ENCODE measurements at places on chromosomes 12 and 14. TPM values are rescaled to one million over a fixed set of nuclear protein-coding genes. Genes with fewer than 3 reads are reported as not detected.

- DNase-seq = no peak
Measured at GRCh38 chr14:22179190-22179589, 409.8 kb downstream of the DAD1 start.

GRCh38 chr12:54026640-54027441, 1.4 kb upstream of the HOXC6 start:
- DNase-seq = no peak

The ZBTB39 gene
- 27.9 TPM for total RNA-seq

- DNase-seq = no peak
Measured at GRCh38 chr14:98227000-98227726, 1044.8 kb downstream of the BCL11B start.

The FGF6 gene
- total RNA-seq = not detected

DNA sequence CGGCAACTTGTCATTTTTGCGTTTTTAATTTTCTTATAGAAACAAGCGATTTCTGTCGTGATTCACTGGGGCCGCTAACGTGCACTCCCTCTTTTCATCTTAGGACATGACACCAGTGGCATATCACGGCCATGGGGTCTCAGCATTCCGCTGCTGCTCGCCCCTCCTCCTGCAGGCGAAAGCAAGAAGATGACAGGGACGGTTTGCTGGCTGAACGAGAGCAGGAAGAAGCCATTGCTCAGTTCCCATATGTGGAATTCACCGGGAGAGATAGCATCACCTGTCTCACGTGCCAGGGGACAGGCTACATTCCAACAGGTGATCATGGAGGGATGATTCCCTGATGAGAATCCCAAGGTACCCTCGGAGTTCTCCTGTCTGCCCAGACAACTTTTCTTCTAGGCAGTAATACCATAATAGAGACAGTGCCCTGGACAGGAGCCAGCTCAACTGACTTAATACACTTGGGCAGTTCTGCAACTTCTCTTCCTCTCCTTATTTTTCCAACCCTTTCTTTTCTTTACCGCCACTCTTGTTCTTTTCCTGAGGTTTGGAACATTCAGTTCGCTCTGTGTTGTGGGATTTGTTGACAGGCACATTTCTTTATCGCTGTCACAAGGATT, 821 bp downstream of the TMEM106C start:
- DNase-seq = no peak

GRCh38 chr12:70543444-70543843, 93.8 kb downstream of the PTPRB start:
- DNase-seq = no peak

GRCh38 chr12:3236345-3237187, 159.4 kb downstream of the TSPAN9 start:
- no peak for DNase-seq

The LHX5 gene
- total RNA-seq = 1.8 TPM

GRCh38 chr12:576615-577110, 86.6 kb downstream of the NINJ2 start:
- no peak for DNase-seq

- DNase-seq = no peak
Measured at GRCh38 chr12:110244372-110244771, 36.7 kb upstream of the ATP2A2 start.

- no peak for DNase-seq
Measured at GRCh38 chr12:109999983-110000505, 814 bp downstream of the ANKRD13A start.

- no peak for DNase-seq
Measured at GRCh38 chr14:95458459-95458858, 58.0 kb downstream of the SYNE3 start.

The NCKAP5L gene
- 40.8 TPM for total RNA-seq

DNA sequence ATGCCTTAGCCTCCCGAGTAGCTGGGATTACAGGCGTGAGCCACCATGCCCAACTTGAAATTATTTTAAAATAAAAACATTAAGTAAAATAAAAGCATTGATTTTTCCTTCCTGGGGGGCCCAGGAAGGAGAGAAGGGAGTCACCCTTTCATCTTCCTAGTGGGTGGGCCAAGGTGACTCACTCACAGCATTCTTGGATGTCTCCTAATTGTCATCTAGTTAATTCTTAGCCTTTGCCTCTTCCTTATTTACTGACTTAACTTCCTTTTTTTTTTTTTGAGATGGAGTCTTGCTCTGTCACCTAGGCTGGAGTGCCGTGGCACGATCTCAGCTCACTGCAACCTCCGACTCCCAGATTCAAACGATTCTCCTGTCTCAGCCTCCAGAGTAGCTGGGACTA, 29.2 kb downstream of the TMEM120B start:
- DNase-seq = no peak

The KIAA0586 gene
- 41.1 TPM for total RNA-seq

DNA sequence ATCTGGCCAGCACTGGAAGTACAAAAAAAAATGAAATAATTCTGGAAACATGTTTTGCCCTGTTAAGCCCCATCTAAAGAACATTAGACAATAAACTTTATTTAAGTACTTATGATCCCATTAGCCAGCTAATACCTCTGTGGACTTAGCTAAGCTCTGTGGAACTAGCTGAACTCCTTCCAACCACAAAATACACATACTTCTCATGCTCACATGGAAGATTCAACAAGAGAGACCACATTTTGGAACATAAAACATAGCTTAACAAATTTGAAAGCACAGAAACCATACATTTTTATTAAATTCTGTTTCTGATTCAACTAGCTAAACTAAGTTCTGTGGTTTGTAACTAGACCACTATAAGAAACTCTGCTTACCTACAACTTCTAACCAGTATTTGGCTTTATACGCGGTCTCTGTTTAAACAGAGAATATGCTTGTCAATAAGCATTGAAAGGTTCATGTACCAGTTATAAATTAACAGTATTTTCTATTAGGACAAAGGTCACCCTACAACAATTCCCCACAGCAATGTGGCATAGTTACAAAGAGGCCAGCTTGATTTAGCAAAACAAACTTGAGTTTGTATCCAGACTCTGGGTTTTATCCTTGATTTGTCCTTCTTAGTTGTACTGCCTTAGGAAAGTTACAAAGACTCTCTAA, 300.1 kb downstream of the C12orf50 start:
- DNase-seq = no peak

The OR6S1 gene
- total RNA-seq = not detected

- peak; percentile 13 for DNase-seq
Measured at GRCh38 chr12:47636908-47637780, 68.7 kb downstream of the RPAP3 start.

DNA sequence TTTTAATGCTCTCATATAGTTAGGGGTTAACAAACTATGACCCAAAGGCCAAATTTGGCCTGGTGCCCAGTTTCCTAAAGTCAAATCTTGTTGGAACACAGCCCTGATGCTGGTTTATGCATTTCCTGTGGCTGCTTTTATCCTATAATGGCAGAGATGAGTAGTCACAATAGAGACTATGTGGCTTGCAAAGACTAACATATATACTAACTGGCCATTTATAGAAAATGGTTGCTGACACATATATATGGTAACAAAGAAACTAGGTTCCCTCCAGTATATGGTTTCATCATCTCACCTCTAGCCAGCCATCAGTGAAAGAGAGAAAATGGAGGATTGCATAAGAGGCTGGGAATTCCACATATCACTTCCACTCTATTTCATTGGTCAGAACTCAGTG, 10.8 kb downstream of the NAV3 start:
- DNase-seq = no peak

- DNase-seq = no peak
Measured at GRCh38 chr12:106736051-106736957, 38.2 kb upstream of the RIC8B start.

GRCh38 chr12:117882603-117883184, 86.1 kb downstream of the KSR2 start:
- DNase-seq = no peak

The CMA1 gene
- total RNA-seq = not detected

DNA sequence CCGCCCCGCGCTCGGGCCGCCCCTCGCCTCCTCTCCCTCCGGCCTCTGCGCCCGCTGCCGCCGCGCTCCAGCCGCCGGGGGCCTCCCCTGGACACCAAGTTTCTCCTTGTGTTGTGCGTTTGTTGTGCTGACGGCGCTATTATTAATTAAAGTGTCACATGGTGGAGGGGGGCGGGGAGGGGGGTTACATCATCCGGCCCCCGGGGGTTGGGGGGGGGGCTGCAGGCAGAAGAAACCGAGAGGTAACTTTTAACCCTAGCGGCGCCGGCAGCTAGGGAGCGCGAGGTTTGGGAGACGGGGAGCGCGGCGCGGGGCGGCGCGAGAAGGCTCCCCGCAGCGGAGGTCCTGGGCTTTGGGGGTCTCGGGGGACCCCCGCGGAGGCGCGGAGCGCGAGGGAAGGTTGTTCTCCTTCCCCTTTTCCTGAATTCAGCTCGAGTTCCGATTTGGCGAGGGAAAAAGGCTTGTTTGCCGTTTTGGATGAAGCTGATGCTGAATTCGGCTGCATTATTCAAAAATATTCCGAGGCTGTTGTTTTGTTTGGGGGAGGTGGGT, at the start of gene HRK:
TSS of gene HRK (minus strand) at position 117 of the 552 bp plus-strand sequence. CDS start 134 bp downstream, outside the sequence.
- no peak for DNase-seq

DNA sequence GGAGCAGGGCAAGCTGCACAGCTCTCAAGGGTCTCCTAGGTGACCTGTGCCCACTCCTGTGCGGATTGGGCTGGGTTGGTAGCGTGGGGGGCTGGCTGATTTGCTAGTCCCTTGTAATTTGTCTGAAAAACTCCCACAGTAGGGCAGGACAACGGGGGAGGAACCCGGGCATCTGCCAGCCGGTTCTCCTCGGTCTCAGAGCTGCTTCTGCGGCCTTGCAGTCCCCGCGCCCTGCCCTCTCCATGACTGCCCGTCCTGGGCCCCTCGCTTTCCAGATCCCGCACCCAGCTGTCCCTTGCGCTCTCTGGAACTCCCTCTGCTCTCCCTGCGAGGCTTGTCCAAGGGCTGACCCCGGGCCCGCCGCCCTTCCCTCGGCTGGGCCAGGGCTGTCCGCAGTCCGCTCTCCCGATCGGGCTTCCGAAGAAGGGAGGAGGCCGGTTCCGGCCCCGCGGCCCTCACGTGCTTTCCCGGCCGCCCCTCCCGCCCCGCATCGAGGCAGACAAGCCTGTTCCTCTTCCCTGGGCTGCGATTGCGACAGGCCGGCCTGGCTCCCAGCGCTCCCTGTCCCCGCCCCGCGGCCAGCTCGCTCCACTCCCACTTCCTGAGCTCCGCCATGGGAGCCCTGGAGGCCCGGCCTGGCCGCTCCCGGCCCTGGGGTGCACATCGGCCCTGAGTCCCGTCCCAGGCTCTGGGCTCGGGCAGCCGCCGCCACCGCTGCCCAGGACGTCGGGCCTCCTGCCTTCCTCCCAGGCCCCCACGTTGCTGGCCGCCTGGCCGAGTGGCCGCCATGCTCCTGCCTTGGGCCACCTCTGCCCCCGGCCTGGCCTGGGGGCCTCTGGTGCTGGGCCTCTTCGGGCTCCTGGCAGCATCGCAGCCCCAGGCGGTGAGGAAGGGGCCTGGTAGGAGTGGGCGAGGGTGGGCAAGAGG, at the start of gene LTBR:
TSS of gene LTBR (plus strand) at position 591 of the 927 bp plus-strand sequence. CDS start at position 788, 197 bp downstream.
- no peak for DNase-seq

The UNC79 gene
- 2.2 TPM for total RNA-seq

- DNase-seq = no peak
Measured at GRCh38 chr12:132454193-132454932, 35.6 kb upstream of the FBRSL1 start.
